Natural killer cell (primary cell): ENCODE measurements at places on chromosomes 3 and 15. TPM values are rescaled to one million over a fixed set of nuclear protein-coding genes. Genes with fewer than 3 reads are reported as not detected.

MB21D2 gene
- 0.27 TPM for total RNA-seq

ZNF770 gene
- total RNA-seq = 26.4 TPM

ROBO2 gene
- total RNA-seq = not detected

CHL1 gene
- not detected for total RNA-seq

LRRC31 gene
- not detected for total RNA-seq

ARL14 gene
- not detected for total RNA-seq
